ENCODE measurements at places on chromosomes 5 and 9.

DNA sequence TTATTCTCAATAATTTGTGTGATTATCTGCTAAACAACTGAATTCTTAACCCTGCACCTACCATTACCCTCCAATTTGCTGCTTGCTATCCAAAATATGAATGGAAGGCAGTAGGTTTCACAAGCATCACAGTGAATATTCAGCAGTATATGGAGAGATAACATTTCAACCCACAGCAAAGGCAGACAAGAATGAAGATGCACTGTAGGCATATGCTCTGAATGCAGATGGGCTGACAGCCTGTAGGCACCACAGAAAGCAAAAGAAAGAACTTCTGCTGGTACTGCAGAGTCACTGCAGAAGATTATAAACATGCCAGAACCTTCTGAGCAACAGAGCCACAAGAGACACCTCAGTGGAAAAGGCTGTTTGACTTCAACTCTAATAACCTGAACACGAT lies 63.6 kb upstream of the SLC12A2 start:
- no peak for DNase-seq

GRCh38 chr9:76099516-76099915 lies 209.0 kb downstream of the PCSK5 start:
- no peak for DNase-seq

DNA sequence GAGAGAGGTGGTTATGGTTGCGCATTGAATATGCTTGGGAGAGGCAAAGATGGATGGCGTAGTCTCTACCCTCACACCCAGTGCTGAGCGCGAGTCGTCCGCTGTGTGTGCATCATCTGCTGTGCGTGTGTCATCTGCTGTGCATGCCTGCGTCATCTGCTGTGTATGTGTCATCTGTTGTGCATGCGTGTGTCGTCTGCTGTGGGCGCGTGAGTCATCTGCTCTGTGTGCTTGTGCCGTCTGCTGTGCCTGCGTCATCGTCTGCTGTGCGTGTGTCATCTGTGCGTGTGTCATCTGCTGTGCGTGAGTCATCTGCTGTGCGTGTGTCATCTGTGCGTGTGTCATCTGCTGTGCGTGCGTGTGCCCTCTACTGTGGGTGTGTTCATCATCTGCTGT lies 68.0 kb upstream of the IRX4 start:
- DNase-seq, result no peak

DNA sequence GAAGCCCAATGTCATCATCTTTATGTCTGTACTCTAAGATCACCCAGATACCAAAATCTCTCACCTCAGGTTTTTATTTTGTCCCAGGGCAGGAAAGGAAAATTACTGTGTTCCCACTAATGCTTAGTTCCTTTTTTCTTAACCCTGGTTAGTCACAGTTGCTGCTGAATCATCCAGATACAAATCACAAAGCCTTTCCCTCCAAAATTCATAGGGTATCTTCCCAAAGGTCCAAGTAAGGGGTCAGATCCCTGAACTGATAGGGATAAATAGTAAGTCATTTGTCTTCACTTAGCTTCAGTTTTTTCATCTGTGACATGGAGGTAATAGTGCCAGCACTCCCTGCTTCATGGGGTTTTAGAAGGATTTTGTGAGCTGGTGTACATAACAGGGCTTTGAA lies 2.2 kb downstream of the PLCXD3 start:
- DNase-seq, result no peak

DNA sequence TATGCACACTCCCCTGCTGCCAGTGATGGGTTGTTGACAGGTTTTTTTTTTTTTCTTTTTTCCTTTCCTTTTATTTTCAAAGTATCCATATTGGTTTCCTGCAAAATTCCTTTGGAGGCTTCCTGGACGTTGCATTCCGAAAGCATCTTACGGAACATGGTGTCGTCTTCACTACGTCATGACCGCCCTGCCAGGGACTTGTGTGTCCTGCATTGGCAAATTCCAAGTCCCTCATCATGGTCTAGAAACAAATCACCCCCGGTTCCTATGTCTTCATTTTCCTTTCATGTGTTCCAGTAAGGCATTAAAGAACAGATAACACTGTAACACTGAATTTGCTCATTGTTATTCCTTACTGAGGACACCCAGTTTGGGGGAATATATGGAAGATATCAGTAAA lies 35.0 kb upstream of the ADAMTSL1 start:
- DNase-seq, result no peak

- DNase-seq, result peak; percentile 27
Measured at GRCh38 chr5:72166070-72166979, 59.0 kb downstream of the MAP1B start.

DNA sequence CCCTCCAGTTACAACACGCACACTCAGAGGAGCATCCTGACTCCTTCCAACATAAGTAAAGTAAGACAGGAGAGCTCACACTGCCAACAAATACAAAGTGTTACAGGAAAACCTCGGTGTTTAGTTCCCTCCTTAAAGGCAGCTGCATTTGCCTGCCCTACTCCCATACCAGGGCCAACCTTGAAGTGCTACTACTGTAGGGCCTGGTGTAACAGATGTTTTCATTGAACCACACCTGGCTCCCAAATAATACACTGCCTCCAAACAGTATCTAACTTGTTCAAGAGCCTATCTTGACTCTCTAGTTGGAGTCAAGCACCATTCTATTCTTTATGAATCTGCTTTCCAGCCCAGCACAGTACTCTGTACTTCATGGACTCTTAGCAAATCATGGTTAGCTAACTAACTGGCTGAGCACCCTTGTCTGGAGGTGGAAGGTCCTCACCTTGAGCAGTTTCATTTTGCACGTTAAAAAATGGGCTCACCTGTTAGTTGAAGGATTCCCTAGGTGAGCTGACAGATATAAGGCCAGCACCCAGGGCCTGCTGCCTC lies 34.6 kb downstream of the TTC39B start:
- DNase-seq, result no peak

GRCh38 chr5:103469288-103470040 lies 93.1 kb downstream of the NUDT12 start:
- DNase-seq, result no peak

DNA sequence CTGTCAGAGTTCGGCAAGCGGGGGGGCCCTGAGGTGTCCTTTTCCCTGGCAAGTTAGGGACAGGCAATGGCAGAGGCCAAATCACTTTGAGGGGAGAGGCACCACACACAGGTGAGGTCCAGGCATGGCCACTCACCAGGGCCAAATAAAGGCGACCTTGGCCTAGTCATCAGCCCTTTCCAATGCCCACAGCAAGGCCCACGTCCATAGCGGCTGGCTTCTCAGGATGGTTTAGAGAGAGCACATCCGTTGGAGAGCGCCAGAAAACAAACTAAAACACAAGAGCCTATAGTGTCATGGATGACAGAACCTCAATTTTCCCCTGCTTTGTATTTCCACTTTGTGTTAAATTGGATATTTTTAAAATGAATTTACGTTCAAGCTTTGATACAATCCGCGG lies 7.0 kb downstream of the CCNJL start:
- no peak for DNase-seq

DNA sequence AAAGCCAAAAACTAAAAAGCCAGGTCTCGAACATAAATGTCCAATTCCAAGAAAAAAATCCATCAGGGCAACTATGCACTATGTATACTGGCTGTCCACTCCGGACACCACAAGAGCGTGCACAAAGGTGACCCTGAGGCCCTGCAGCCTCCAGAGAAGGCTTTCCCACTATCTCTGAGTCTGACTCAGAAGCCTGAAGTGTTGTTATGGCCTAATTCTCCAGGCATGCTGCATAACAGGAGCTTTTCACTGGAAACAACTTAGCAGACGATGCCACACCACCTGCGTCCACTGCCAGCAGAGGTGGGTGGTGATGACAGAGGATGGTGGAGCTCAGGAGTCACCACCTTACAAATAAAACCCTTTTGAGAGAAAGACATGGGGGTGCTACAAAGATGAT lies 63.7 kb downstream of the HABP4 start:
- no peak for DNase-seq

- DNase-seq, result no peak
Measured at GRCh38 chr5:132099905-132100304, 26.3 kb downstream of the CSF2 start.

GRCh38 chr5:172602783-172603231 lies 38.3 kb upstream of the NEURL1B start:
- DNase-seq, result no peak

DNA sequence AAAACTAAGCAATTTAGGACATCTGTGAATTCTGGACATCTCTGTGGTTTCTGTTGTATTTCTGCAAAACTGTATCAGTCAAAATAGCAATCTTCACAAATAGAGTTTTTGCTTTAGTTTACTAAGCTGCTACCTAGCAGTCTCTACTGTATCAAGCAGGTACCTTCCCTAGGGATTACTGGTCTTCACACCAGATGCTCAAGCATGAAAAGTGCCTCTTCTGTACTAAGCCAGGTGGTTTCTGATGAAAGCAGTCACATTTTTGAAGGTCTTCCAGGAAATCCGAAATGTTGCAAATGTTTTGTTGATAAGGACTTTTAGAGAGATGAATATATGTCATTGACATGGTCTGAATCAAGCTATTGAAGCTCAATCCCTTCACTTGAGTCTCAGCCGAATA lies 540.0 kb downstream of the KCTD16 start:
- DNase-seq, result no peak

DNA sequence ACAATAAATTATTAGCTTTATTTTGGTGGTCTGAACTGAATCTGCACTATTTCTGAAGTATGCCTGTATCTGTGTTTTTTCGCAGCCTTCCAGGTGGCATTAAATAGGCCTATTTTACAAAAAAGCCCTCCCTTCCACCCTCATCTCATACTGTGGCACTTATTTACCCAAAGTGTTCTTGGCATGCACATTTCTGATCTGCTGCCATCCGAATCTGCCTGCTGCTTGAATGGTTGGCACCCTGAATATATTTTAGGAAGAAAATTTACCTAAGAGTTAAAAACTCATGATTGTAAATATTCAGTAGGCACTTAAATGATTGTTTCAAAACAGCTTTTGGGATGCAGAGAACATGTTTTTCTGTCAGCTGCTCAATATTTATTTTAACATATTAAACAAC lies 150.1 kb downstream of the SLC28A3 start:
- no peak for DNase-seq

- DNase-seq, result no peak
Measured at GRCh38 chr5:172546196-172546595, 91.9 kb upstream of the SH3PXD2B start.

DNA sequence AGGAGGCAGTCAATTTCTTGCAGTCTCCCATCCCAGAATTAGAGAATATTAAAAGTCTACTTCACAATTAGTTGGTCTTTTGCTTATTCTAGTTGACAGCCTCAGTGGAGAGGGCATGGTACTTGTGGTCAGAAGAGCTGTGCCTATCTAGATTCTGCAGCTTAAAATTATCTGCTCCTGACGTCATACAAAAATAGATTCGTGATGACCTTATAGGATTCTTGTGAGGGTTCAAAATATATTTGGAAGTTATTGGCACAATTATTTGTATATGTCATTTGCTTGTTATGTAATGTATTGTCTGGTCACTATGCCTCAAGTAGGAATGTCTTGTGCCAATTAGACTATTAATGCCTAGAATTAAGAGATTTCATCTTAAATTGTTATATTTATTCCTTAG lies 142.5 kb downstream of the CDH12 start:
- no peak for DNase-seq

DNA sequence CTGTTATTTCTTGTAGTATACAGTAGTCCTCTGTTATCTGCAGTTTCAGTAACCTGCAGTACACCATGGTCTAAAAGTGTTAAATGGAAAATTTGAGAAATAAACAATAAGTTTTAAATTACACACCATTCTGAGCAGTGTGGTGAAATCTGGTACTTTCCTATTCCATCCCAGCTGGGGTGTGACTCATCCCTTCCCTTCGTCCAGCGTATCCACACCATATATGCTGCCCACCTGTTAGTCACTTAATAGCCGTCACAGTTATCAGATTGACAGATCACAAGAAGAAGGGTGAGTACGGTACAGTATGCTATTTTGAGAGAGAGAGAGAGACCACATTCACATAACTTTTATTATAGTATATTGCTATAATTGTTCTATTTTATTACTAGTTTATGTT lies 28.9 kb downstream of the FAM151B start:
- DNase-seq, result no peak

DNA sequence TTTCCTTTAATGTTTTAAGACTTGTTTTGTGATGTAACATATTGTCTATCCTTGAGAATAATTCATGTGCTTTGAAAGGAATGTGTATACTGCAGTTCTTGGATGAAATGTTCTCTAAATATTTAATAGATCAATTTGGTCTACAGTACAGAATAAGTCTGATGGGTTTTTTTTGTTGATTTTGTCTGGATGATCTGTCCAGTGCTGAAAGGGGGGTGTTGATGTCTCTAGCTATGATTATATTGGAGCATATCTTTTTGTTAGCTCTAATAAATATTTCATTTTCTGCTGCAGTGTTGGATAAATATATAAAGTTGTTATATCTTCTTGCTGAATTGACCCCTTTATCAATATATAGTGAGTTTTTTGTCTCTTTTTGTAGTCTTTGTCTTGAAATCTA lies 269.9 kb upstream of the TUSC1 start:
- DNase-seq, result no peak

DNA sequence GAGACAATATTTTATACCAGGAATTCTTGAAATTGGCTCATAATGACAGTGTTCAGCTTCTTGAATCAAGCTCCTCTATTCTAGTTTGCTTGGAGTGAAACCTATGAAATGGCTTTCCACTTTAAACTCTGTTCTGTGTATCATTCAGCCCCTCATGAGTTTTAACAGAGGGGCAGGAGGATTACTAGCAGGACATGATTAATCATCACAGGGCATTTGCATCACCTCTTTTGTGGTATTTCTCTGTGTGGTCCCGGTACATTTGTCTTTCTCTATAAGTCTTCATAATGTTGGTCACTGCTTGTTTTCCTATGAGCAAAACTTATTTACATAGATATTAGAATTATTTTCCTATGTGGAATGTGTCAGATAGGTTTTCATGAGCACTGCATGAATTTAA lies 21.2 kb downstream of the CAST start:
- no peak for DNase-seq

GRCh38 chr9:14616188-14616982 lies 76.8 kb downstream of the ZDHHC21 start:
- no peak for DNase-seq

- no peak for DNase-seq
Measured at GRCh38 chr9:131290036-131290766, 678 bp downstream of the PLPP7 start.

GRCh38 chr5:16559702-16560101 lies 57.1 kb downstream of the RETREG1 start:
- no peak for DNase-seq

GRCh38 chr9:1337169-1337568 lies 287.0 kb downstream of the DMRT2 start:
- no peak for DNase-seq

- DNase-seq, result no peak
Measured at GRCh38 chr5:1472964-1473628, 27.9 kb upstream of the SLC6A3 start.

- DNase-seq, result no peak
Measured at GRCh38 chr9:114430457-114430856, 42.7 kb upstream of the AKNA start.

- no peak for DNase-seq
Measured at GRCh38 chr5:55227664-55228430, 732 bp upstream of the MCIDAS start.
